ENCODE measurements at places on chromosomes 2 and 18.

- DNase-seq: no peak
Measured at GRCh38 chr18:62144338-62144737, 42.5 kb downstream of the PIGN start.

DNA sequence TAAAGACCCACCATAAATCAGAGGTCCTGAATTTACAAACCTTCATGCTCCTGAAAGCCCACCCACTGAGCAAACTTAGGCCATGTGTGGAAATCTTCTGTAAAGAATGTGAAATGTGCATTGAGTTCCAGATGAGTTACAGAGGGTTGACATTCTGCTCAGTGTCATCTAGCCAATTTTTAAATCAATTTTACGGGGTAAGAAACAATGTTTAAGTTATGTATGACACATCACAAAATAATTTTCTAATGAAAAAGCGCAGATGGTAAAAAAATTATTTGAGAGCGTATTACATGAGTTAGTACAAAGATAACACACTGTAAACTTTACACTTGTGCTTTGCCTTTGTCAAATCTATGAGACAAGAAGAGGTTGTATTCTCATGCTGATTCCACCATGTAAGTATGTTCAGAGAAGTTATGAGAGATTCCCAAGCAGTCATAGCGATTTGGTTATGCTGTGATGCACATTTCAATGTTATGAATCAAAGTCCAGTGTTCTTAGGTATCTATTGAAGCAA is 446.3 kb downstream of the ADCYAP1 start:
- no peak for DNase-seq

DNA sequence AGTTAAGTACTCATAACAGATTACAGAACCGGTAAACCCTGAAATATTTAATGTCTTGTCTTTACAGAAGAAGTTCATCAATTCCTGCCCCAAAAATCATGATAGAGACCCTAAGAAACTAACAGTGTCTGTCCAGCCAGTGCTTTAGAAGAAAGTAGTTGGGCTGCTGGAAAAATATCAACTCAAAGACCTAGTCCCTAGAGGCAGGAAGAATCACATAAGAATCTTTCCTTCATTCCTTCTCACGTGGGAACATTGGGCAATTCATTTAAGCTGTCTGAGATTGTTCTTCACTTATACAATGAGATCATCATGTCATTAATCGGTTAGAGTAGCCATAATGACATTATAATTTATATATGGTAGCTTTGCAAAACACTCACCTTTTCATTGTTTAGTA is 156.4 kb downstream of the CCBE1 start:
- no peak for DNase-seq

- DNase-seq: no peak
Measured at GRCh38 chr2:207704078-207704477, 7.4 kb upstream of the CCNYL1 start.

DNA sequence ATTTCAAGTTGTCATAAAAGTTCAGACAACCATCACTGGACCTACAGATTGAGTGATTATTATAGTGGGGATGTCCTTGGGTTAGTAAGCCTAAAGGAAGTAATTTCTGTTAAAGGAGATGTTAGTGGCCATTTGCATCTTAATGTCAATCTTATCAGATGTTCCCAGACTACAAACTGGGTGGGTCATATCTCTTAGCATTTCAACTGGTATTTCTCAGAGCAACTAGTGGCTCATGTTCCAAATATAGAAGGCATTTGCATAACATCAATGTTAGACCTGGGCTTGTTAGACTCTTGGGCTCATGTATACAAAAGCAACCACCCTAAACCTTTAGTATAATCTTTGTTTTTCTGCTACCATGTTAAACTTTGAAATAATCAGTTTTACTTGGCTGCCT is 17.9 kb downstream of the PLEKHA3 start:
- DNase-seq: no peak

DNA sequence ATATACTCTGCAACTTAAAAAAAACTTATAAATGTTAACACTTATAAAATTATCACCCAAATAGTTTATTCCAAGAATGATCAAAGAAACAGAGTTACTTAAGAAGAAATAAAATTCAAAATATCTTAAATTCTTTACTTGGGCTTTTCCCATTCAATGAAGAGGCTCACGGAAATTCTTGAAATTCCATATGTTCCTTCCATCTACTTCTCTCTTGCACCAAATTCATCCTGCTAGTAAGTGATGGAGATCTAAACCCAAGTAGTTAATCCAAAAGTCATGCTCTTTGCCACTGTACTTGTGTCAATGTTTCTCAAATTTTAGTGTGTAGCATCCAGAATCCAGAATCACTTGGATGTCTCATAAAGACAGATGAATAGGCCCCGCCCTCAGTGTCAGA is 465.9 kb downstream of the TXNL1 start:
- DNase-seq: no peak
